ENCODE measurements at places on chromosomes 1 and 21. TPM values are rescaled to one million over a fixed set of nuclear protein-coding genes. Genes with fewer than 3 reads are reported as not detected.

DNA sequence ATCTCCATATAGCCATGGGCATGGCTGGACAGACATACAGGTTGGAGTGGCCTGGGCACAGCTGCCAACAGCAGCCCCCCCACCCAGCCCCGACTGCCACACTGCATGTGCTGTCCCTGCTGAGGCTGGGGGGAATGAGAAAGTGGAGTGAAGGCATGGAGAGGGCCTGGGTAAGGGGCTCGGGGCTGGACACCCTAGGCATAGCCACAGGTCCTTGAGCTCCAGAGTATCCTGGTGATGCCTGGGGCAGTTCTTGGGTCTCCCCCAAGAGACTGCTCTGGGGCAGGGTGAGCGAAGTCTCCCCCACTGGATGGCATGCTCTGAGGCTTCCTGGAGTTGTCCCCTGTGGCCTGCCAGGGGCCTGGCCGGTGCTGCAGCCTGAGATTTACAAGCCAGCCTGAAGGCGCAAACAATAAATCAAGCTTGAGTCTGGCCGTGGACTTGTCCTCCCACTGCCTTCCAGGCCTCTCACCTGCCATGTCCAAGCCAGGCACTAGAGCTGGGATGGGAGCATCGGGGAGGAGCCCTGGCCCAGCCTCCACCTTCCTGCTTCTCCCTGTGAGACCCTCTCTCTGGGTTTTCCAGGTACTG lies 53.6 kb downstream of the FOXO6 start:
- H3K27me3 ChIP-seq: no peaks in the 10 kb centered on the region
- DNase-seq: no peak
- peaks cover 29% of the 10 kb centered on the region for H3K4me1 ChIP-seq

DNA sequence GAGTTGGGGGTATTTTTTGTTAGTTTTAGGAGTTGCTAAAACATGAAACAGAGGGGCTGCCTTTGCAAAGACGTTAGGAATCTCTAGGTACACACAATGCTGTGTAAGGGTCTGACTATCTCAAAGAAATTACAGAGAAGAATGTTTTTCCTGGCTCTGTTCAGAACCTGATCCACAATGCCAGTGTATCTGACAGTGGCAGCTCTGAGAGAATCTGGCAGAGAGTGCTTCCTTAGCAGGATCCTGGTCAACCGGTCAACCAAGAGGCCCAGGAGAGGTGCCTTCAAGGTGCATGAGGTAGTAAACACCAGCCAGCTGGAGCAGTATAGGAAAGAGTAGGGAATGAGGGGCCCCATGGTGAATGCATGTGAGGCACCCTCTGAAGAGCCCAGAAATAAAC lies 40.9 kb upstream of the RGS1 start:
- no peaks in the 10 kb centered on the region for H3K27me3 ChIP-seq
- H3K4me3 ChIP-seq: no peak overlapping the region
- no peak overlapping the region for H3K27ac ChIP-seq
- H3K36me3 ChIP-seq: no peaks in the 10 kb centered on the region
- no peaks in the 10 kb centered on the region for H3K4me1 ChIP-seq

DNA sequence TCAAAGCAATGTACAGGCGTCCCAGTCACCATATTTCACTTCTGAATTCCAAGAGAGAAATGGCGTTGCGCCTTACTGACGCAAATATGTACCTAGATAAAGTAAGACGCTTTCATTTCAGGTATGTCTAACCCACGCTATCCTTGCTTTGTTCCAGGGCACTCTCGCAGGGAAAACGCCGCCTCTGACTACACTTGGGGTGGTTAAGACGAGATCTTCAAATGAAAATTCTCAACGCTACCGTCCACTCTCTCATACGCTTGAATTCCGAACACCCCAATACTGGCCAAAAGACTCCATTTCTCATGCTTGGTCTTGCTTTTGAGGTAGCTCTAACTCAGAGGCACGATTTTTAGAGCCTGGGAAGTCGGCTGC lies 736 bp upstream of the ZMPSTE24 start:
- peaks cover 29% of the 10 kb centered on the region for H3K4me1 ChIP-seq
- peak overlapping the region; percentile 90 for H3K4me3 ChIP-seq
- H3K27ac ChIP-seq: peak overlapping the region; percentile 98
- DNase-seq: no peak
- no peaks in the 10 kb centered on the region for H3K27me3 ChIP-seq

DNA sequence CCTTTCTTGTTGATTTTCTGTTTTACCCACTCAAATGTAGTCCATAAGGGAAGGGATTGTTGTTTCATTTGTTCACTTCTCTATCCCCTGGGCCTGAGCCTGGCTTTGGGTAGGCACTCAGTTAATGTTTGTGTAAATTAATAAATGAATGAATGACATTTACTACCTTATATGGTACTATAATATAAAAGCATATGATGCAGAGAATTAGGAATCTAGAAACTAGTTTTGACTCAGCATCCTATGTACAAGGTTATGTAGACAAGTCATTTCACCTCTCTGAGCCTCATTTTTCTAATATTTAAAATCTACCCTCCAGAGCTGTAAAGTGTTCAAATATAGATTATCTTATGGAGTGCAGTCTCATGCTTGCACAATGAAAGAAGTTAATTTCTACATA lies 68.9 kb upstream of the S1PR1 start:
- H3K36me3 ChIP-seq: no peaks in the 10 kb centered on the region
- no peaks in the 10 kb centered on the region for H3K4me1 ChIP-seq
- no peaks in the 10 kb centered on the region for H3K27me3 ChIP-seq
- DNase-seq: no peak
- H3K4me3 ChIP-seq: no peak overlapping the region

DNA sequence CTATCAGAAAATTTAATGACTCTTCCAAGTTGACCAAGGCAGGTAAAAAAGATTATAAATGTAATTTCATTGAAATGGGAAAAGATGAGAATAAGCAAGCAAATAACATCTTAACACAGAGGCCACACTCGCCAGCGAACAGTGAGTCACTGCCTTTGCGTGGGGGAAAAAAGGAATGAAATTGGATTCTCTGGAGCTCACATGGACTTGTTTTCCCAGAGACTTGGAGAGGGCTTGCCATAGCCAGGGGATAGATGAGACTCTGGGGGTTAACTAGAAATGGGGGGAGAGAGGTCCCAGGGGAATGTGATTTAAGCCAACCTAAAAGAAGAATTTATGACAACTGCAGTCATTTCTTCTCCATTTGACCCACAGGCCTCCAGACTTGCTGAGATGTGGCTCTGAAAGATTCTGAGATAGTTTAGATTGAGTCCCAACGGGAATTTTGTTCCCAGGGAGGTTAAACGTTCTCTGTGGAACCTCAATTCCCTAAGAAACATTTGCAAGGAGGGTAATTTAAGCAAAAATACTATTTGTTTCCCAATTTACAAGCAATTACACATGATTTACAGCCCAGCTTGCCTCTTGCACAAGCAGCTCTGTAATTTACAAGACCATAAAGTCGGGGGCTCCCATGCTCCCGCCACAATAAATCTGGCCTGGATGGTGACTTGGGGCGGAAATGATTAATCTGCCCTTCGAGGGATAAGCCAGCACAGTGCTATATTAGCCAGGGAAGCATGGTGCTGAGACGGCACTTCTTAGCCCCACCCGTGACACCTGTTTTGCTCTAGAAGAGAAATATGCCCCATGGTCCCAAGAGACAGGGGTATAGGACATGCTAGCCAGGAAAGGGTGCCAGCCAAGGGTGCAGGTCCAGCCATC lies 68.8 kb downstream of the GRIK3 start:
- H3K27me3 ChIP-seq: peaks cover 3% of the 10 kb centered on the region
- DNase-seq: no peak
- no peaks in the 10 kb centered on the region for H3K36me3 ChIP-seq
- H3K27ac ChIP-seq: no peak overlapping the region
- no peak overlapping the region for H3K4me3 ChIP-seq
- H3K4me1 ChIP-seq: no peaks in the 10 kb centered on the region

GRCh38 chr1:171081763-171082201 lies 8.9 kb upstream of the FMO3 start:
- peak overlapping the region; percentile 48 for H3K27ac ChIP-seq
- H3K4me3 ChIP-seq: no peak overlapping the region
- no peaks in the 10 kb centered on the region for H3K36me3 ChIP-seq
- DNase-seq: no peak
- H3K4me1 ChIP-seq: no peaks in the 10 kb centered on the region

DNA sequence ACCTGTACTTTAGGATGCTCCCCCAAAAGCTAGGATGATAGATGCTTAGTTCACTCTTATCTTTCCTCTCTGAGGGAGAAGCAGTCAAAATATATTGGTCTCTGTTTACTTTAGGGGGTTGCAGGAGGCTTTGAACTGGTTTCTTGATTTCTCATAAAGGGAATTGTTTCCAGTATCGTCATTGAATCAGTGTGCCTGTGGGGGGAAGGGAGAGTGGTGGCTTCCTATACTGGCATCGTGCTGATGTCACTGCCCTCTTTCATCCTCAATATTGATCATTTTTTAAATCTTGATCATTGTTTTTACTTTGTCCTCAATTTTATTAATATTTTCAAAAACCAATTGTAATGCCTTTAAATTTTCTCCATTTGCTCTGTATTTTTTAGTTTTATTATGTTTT lies 40.2 kb upstream of the CFHR3 start:
- no peak overlapping the region for H3K4me3 ChIP-seq
- H3K27me3 ChIP-seq: no peaks in the 10 kb centered on the region
- H3K27ac ChIP-seq: no peak overlapping the region
- H3K36me3 ChIP-seq: no peaks in the 10 kb centered on the region
- DNase-seq: no peak

GRCh38 chr1:171864308-171864707 lies 23.0 kb downstream of the DNM3 start:
- no peak overlapping the region for H3K4me3 ChIP-seq
- H3K27ac ChIP-seq: no peak overlapping the region
- no peaks in the 10 kb centered on the region for H3K27me3 ChIP-seq
- H3K36me3 ChIP-seq: no peaks in the 10 kb centered on the region

DNA sequence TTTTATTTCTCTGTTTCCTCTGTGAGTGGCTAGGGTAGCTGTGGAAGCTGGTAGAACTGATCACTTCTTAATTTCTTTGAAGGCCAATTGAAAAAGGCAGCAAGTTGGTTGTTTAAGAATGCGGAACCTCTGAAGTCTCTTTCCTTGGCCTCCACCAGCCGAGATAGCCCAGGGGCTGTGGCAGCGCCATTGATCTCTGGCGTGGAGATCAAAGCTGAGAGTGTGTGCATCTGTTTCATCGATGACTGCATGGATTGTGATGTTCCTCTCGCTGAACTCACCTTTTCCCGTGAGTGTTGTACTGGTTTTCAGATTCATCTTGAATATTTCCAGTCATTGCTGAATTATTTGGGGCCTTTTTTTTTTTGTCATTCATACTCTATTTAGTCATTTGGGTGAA lies 97.7 kb downstream of the VPS13D start:
- no peaks in the 10 kb centered on the region for H3K36me3 ChIP-seq
- no peaks in the 10 kb centered on the region for H3K27me3 ChIP-seq
- peak overlapping the region; percentile 80 for H3K27ac ChIP-seq
- DNase-seq: no peak
- no peak overlapping the region for H3K4me3 ChIP-seq

DNA sequence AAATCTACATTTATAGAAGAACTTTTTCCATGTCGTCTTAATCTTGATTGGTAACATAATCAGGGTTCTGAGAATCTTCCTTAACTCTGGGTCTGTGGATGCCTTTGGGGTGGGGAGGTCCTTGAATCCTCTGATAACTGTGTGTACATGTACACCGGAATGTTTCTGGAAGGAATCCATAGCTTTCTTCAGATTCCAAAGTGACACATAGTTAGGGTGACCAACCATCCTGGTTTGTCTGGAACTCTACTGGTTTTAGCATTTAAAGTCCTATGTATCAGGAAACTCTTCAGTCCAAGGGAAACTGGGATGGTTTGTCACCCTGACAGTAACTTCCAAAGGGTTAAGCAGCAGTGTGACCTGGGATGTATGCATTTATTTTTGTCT lies 16.8 kb downstream of the STRIP1 start:
- H3K4me1 ChIP-seq: peaks cover 4% of the 10 kb centered on the region
- peaks cover 97% of the 10 kb centered on the region for H3K36me3 ChIP-seq
- H3K27me3 ChIP-seq: no peaks in the 10 kb centered on the region
- H3K27ac ChIP-seq: no peak overlapping the region
- no peak for DNase-seq

- H3K27me3 ChIP-seq: no peaks in the 10 kb centered on the region
- H3K4me1 ChIP-seq: no peaks in the 10 kb centered on the region
- H3K36me3 ChIP-seq: no peaks in the 10 kb centered on the region
- DNase-seq: no peak
- H3K4me3 ChIP-seq: no peak overlapping the region
Observed at GRCh38 chr1:104156738-104157137, 407.0 kb downstream of the AMY1C start.

- DNase-seq: no peak
- peak overlapping the region; percentile 87 for H3K4me3 ChIP-seq
- H3K27me3 ChIP-seq: peaks cover 17% of the 10 kb centered on the region
- peak overlapping the region; percentile 99 for H3K27ac ChIP-seq
- no peaks in the 10 kb centered on the region for H3K36me3 ChIP-seq
Observed at GRCh38 chr1:51878308-51878615, 265 bp downstream of the NRDC start.

GRCh38 chr1:213369465-213369864 lies 318.4 kb downstream of the RPS6KC1 start:
- no peaks in the 10 kb centered on the region for H3K36me3 ChIP-seq

GRCh38 chr1:2495546-2495945 lies 19.5 kb downstream of the PLCH2 start:
- peaks cover 27% of the 10 kb centered on the region for H3K27me3 ChIP-seq
- H3K4me1 ChIP-seq: no peaks in the 10 kb centered on the region
- no peak overlapping the region for H3K27ac ChIP-seq
- no peak overlapping the region for H3K4me3 ChIP-seq

DNA sequence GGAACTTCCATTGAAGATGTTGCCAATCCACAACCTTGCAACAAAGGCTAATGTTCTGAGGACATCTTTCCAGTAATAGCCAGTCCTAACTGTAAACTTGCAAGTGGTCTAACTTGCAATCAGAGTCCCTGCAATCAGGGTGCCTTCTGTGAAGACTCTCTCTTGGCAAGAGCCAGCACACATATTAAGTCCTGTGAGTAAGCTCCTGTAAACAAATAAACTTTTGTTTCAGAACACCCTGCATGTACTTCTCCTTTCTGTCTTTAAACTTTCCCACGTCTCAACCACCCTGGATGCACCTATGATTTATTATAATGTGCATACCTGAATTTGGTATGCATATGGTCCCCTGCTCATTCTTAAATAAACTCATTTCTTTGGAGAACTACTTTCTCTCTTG lies 9.1 kb downstream of the GBP7 start:
- H3K4me1 ChIP-seq: no peaks in the 10 kb centered on the region
- no peaks in the 10 kb centered on the region for H3K27me3 ChIP-seq
- DNase-seq: no peak

GRCh38 chr1:112540226-112540794 lies 31.5 kb downstream of the WNT2B start:
- DNase-seq: no peak
- no peak overlapping the region for H3K4me3 ChIP-seq
- H3K36me3 ChIP-seq: no peaks in the 10 kb centered on the region
- no peak overlapping the region for H3K27ac ChIP-seq

- H3K4me3 ChIP-seq: no peak overlapping the region
- H3K4me1 ChIP-seq: no peaks in the 10 kb centered on the region
- DNase-seq: no peak
Observed at GRCh38 chr1:68087184-68087583, 36.8 kb upstream of the DIRAS3 start.

IQCC gene
- total RNA-seq: 0.82 TPM

TTC39A gene
- 13.1 TPM for total RNA-seq

FMO5 gene
- 1.5 TPM for total RNA-seq

DIRAS3 gene
- total RNA-seq: not detected

GCSAML gene
- not detected for total RNA-seq

TBX15 gene
- total RNA-seq: 91.4 TPM

A3GALT2 gene
- total RNA-seq: not detected

IL12RB2 gene
- 9.6 TPM for total RNA-seq

OR2L5 gene
- total RNA-seq: not detected

GUCA2A gene
- not detected for total RNA-seq
